Cerebellum (tissue), 4 donors: ENCODE measurements at places on chromosomes 11 and 22.

DNA sequence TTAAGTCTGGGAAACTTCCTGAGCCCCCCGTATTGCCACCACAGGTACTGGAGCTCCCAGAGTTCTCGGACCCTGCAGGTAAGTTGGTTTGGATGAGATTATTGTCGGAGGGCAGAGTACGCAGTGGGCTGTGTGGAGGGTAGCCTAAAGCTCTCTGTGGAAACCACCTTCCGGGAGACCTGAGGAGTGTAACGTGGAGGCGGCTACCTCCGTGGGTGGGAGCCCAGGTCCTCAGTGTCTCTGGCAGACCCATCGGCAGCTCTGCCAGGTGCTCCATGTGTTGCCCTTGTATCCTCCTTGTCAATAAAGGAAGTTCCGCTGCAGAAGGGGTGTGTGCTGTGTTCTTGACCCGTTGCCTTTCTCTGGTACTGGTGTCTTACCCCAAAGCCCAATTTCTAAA is 61.4 kb downstream of the SYT13 start:
- no peak for DNase-seq

GRCh38 chr11:125945797-125946520 is at the start of gene VSIG10L2:
Gene VSIG10L2, plus strand, starts transcription at chr11:125946044. Its CDS starts 12 bp downstream, at chr11:125946056.
- no peak for DNase-seq

DNA sequence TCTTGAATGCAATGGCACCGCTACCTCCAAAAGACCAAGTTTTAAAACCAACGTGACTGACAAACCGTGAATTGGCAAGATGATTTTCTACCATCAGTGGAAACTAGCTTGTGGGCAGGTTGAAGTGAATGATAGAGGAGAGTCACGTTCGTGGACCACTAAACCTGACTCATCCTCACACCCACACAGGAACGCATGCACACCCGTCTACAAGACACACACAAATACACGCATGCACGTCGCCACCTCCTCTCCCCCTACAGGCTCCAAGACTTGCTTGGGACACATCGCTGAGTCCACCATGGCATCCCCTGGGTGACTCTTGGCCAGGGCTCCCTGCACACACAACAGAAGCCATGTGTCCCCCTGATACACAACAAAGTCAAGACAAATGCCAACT is 14.4 kb downstream of the TMPRSS6 start:
- no peak for DNase-seq

DNA sequence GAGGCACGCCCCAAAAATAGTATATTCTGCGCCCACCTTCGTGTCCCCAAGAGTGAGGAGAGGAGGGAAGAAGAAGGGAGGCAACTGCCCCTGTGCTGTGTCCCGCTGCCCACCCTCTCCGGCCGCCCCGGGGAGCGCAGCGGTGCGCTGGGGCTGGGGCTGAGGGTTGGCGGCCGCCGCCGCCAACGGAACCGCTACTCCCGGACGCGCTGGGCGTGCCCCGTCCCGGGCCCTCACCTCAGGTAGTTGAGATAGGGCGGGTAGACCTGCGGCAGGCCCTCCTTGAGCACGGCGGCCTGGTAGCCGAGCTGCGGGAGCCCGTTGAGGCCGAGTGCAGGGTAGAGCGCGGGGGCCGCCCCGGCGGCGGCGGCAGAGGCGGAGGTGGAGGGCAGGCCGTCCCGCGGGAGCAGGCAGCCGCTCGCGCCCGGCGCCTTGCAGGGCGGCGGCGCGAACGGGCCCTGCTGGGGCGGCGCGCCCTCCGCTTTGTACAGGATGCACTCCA is 2.4 kb downstream of the PGR start:
- no peak for DNase-seq

GRCh38 chr22:49767355-49768062 is 60.2 kb downstream of the BRD1 start:
- DNase-seq, result peak; percentile 75

- DNase-seq, result no peak
Observed at GRCh38 chr11:118410055-118410745, 8.8 kb downstream of the ATP5MG start.

GRCh38 chr11:120577624-120578363 is 66.2 kb downstream of the GRIK4 start:
- no peak for DNase-seq

DNA sequence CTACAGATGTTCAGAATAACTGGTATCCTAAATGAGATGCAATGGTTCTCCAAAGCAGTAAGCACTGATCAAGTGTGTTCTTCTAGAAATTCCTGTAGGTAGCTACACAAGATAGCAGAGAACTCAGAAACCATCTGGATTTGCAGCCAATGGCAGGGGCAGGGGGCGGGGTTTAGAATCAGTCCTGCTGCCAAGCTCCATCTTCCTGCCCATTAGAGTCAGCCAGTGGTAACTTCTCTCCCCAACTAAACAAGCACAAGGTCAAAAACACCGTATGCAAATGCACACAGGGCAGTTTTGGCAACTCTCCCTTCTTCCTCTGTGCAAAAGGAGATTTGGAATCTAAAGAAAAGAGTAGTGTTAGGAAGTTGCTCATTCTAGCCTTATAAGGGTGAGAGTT is 237.5 kb upstream of the CCDC90B start:
- no peak for DNase-seq

DNA sequence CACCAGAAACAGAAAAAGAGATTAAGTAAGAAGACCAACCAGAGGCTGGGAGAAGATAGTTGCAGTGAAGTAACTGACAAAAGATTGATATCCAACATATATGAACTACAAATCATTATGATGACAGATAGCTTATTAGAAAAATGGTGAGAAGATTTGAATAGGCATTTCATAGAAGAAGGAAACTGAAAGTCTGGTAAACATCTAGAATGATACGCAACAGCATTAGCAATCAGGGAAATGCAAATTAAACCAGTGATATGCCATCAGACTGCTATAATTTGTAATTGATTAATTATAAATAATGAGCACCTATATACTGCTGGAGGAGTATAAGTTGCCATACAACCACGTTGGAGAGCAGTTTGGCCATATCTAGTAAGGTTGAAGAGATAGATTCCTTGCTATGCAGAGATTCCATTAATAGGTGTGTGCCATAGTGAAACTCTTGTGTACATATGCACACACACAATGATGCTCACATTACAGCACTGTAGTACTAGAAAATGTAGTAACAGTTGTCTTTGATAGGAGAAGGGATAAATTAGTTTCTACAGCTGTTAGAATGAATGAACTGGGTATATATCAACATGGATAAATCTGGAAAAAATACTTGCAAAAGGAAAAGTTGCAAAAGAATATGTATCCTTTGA is 20.5 kb downstream of the RNF169 start:
- DNase-seq, result no peak
